ENCODE measurements at places on chromosomes 1 and 21. TPM values are rescaled to one million over a fixed set of nuclear protein-coding genes. Genes with fewer than 3 reads are reported as not detected.

- H3K27me3 ChIP-seq, result no peaks in the 10 kb centered on the region
- H3K27ac ChIP-seq, result no peak overlapping the region
- no peak overlapping the region for H3K4me3 ChIP-seq
- H3K4me1 ChIP-seq, result no peaks in the 10 kb centered on the region
Observed at GRCh38 chr1:5916572-5917280, 75.5 kb downstream of the NPHP4 start.

- H3K27me3 ChIP-seq, result no peaks in the 10 kb centered on the region
- peaks cover 9% of the 10 kb centered on the region for H3K4me1 ChIP-seq
- no peak overlapping the region for H3K4me3 ChIP-seq
- no peaks in the 10 kb centered on the region for H3K36me3 ChIP-seq
- H3K27ac ChIP-seq, result no peak overlapping the region
Observed at GRCh38 chr1:108000620-108001111, 35.7 kb upstream of the VAV3 start.

DNA sequence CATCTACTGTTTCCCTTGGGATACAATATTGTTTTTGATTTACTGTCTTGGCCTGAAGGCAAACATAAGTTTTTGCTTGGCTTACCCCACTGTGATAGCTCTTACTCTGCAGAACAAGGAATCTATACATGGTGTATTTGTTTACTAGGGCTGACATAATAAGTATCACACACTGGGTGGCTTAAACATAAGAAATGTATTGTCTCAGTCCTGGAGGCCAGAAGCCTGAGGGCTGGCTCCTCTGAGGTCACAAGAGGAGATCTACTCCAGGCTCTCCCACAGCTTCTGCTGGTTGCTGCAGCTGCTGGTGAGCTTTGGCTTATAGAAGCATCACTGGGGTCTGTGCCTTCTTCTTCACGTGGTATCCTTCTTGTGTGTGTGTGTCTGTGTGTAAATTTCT, 30.7 kb upstream of the IGSF5 start:
- no peaks in the 10 kb centered on the region for H3K36me3 ChIP-seq
- H3K4me1 ChIP-seq, result no peaks in the 10 kb centered on the region
- H3K27me3 ChIP-seq, result peaks cover 13% of the 10 kb centered on the region

- peak; percentile 34 for DNase-seq
- no peak overlapping the region for H3K27ac ChIP-seq
- H3K4me1 ChIP-seq, result no peaks in the 10 kb centered on the region
- peaks cover 28% of the 10 kb centered on the region for H3K27me3 ChIP-seq
- no peaks in the 10 kb centered on the region for H3K36me3 ChIP-seq
Observed at GRCh38 chr1:16727190-16728111, 12.9 kb upstream of the RNU1-4 start.

DNA sequence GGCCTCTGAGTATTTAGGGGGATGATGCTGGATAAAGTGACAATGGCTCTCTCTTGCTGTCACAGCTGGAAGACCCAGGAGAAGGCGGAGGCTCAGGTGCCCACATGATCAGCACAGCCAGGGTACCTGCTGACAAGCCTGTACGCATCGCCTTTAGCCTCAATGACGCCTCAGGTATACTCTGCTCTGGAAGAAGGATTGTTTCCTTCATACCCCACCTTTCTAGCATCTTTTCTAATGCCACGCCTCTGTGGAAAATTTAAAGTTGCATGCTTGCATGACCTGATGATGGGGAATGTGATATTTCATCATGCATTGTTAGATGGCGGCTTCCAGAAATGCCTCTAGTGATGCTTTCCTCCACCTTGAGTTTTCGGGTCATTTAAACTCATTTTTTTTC, 2.8 kb downstream of the MAP3K7CL start:
- no peak overlapping the region for H3K27ac ChIP-seq
- no peak for DNase-seq

DNA sequence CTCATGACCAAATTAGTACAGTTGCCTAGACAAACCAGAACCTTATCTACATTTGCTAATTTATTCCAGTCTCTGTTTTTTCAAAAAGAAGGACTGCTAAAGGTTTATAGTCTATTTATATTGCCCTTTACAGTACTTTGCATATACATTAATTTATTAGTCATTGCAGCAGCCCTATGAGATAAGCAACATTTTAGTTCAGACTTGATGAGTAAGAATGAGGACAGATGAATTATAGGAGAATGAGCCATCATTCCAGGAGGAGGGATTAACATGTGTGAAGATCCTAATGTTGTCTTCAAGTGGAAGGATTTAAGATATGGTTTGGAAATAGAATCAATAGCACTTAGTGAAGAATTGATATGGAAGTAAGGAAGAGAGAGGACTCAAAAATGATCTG, 152.4 kb downstream of the KCTD3 start:
- H3K4me3 ChIP-seq, result no peak overlapping the region
- no peaks in the 10 kb centered on the region for H3K4me1 ChIP-seq
- H3K36me3 ChIP-seq, result no peaks in the 10 kb centered on the region
- no peak for DNase-seq
- no peaks in the 10 kb centered on the region for H3K27me3 ChIP-seq
- no peak overlapping the region for H3K27ac ChIP-seq

DNA sequence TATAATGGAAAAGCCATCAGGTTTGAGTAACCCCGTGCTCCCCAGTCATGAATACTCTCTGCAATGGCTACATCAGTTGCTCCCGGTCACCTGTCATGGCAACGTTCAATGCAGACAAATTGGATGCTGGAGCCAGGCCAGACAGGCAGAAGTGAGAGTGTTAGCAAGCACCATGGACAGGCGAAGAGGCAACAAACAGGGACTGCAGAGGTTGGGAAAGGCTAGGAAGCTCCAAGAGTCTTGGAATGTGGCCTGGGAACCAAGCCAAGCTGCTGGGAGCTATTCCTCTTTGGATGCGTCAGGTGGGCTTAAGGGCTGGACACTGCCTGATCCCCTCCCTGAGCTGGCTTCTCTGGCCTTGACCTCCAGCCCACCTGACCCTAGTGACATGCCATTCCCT, 102.9 kb downstream of the ACTL8 start:
- peaks cover 23% of the 10 kb centered on the region for H3K27me3 ChIP-seq
- no peaks in the 10 kb centered on the region for H3K36me3 ChIP-seq
- no peaks in the 10 kb centered on the region for H3K4me1 ChIP-seq
- no peak overlapping the region for H3K4me3 ChIP-seq

- no peaks in the 10 kb centered on the region for H3K36me3 ChIP-seq
- H3K4me3 ChIP-seq, result no peak overlapping the region
- DNase-seq, result no peak
Observed at GRCh38 chr1:59819566-59820438, 5.1 kb downstream of the HOOK1 start.

DNA sequence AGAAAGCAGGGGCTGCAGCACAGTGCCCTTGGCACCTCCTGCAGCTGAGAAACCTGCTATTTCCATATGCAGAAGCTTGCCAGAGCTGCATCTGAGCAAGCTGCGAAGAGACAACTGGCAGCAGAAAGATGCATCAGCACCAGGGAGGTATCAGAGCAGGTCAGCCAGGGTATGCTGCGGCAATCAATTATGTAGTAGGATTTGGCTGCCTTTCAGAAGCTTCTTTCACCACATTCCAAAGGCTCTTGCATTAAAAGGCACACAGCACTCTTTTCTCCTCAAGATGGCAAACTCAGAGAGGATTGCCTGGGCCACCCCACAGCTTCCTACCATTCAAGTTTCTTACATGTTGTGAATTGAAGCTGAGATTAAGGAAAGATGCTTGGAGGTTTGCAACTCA, 47.6 kb upstream of the RAP1A start:
- H3K36me3 ChIP-seq, result no peaks in the 10 kb centered on the region
- H3K27me3 ChIP-seq, result no peaks in the 10 kb centered on the region
- no peak for DNase-seq
- H3K4me1 ChIP-seq, result peaks cover 39% of the 10 kb centered on the region
- H3K27ac ChIP-seq, result no peak overlapping the region

GRCh38 chr1:44606701-44607281, 67.5 kb downstream of the TMEM53 start:
- no peak overlapping the region for H3K4me3 ChIP-seq
- no peaks in the 10 kb centered on the region for H3K36me3 ChIP-seq
- DNase-seq, result no peak
- H3K27ac ChIP-seq, result no peak overlapping the region
- H3K27me3 ChIP-seq, result peaks cover 3% of the 10 kb centered on the region

DNA sequence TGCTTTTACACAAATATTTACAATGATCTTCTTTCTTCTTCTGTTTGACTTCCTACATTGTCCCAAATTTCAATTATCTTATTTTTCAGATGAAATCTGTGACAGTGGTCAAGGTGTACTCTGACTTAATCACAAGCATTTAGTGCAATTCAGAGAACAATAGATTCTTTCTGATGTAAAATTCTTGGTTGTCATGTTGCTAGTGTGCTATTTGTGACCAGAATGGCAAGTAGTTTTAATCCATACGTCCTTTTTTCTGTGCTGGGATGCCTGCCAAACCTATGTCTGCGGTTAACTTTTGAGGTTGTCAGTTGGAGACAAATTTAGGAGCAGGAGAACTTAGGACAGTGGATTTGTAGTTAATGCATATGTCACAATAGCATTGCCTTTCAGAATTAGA, 31.0 kb downstream of the NCAM2 start:
- H3K4me3 ChIP-seq, result no peak overlapping the region
- H3K4me1 ChIP-seq, result no peaks in the 10 kb centered on the region
- no peaks in the 10 kb centered on the region for H3K27me3 ChIP-seq
- H3K36me3 ChIP-seq, result no peaks in the 10 kb centered on the region
- H3K27ac ChIP-seq, result no peak overlapping the region
- DNase-seq, result no peak

The PHLDA3 gene
- 29.9 TPM for polyA plus RNA-seq

DNA sequence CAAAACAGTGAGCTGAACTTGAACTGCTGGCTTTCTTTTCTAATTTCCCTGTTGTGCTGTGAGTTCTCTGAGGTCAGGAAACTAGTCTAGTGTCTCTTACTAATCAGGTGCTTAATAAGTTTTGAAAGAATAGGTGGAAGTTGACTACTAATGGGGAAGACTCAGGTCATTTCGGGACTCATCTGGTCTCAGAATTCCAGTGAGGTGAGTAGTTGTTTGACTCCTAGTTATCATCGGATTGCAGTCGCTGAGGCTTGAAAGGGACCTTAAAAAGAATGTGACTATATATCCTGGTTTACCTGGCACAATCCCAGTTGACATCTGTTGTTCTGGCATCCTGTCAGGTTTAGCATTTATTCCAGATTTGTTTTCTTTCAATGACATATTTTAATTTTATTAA, 81.4 kb upstream of the SPAG17 start:
- no peaks in the 10 kb centered on the region for H3K4me1 ChIP-seq
- H3K27ac ChIP-seq, result no peak overlapping the region
- DNase-seq, result no peak
- H3K36me3 ChIP-seq, result no peaks in the 10 kb centered on the region
- no peak overlapping the region for H3K4me3 ChIP-seq

GRCh38 chr1:210385228-210385627, 56.5 kb downstream of the HHAT start:
- H3K4me1 ChIP-seq, result no peaks in the 10 kb centered on the region
- no peaks in the 10 kb centered on the region for H3K27me3 ChIP-seq
- no peak overlapping the region for H3K27ac ChIP-seq
- DNase-seq, result no peak

GRCh38 chr1:207902566-207902965, 8.4 kb downstream of the CD34 start:
- DNase-seq, result no peak
- H3K27ac ChIP-seq, result no peak overlapping the region
- H3K36me3 ChIP-seq, result no peaks in the 10 kb centered on the region
- no peaks in the 10 kb centered on the region for H3K27me3 ChIP-seq

The PLPP3 gene
- 37.3 TPM for polyA plus RNA-seq

GRCh38 chr1:67745875-67746698, 61.1 kb downstream of the GADD45A start:
- no peaks in the 10 kb centered on the region for H3K27me3 ChIP-seq
- peaks cover 47% of the 10 kb centered on the region for H3K4me1 ChIP-seq
- H3K36me3 ChIP-seq, result no peaks in the 10 kb centered on the region
- peak overlapping the region; percentile 88 for H3K27ac ChIP-seq
- DNase-seq, result no peak

DNA sequence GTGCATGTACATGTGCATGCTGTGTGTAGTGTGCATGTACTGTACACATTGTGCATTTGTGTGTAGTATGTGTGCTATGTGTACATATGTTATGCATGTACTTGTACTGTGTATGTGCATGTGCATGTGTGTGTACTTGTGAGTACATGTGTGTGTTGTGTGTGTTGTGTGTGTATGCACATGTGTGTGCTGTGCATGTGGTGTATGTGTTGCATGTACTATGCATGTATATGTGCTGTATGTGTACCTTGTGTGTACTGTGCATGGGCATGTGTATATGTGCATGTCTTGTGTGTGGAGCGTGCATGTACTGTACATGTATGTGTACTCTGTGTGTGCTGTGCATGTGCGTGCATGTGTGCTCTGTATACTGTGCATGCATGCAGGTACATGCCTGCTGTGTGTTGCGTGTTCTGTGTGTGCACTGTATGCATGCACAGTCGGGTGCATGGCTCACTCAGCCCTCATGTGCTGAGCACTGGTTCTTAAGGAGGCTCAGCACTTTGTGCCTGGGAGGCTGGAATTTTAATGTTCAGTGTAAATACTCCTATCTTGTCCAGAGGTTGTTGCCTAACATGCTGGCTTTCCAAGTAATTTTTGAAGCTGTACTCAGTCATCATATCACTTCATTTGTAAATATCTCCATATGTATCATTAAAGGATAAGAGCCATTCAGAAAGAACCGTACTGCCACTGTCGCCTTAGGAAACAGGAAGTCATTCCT, 32.3 kb downstream of the SNAP47 start:
- no peak overlapping the region for H3K4me3 ChIP-seq
- peaks cover 34% of the 10 kb centered on the region for H3K4me1 ChIP-seq
- H3K27ac ChIP-seq, result no peak overlapping the region
- no peak for DNase-seq
- peaks cover 83% of the 10 kb centered on the region for H3K36me3 ChIP-seq
- no peaks in the 10 kb centered on the region for H3K27me3 ChIP-seq

DNA sequence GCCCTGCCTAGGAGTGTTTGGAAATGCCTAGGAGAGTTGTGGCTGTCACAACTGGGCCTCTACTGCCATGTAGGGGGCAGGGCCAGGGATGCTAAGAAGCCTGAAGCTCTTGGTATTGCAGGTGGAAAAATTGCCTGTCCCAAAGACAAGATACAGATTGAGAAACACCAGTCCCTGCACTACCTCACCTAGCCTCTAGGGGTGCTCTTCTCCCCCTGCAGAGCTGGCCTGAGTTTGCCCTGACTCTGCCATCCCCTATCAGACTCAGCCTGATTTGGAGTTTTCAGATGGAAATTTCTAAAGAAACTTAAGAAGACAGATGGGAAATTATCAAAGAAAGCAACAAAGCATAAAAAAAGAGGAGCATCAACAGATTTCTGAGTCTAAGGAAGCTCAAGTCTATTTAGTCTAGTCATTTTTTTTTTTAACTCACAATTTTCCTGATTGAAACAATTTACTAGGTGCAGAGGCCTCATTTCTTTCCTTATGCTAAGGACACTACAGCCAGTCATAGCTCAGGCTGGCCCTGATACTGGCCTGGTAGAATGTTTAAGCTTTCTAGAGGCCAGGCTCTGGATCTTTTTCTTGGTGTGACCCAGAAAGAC, 61.4 kb upstream of the LRRN2 start:
- no peaks in the 10 kb centered on the region for H3K36me3 ChIP-seq
- no peaks in the 10 kb centered on the region for H3K27me3 ChIP-seq
- H3K4me1 ChIP-seq, result no peaks in the 10 kb centered on the region
- DNase-seq, result peak; percentile 63
- H3K4me3 ChIP-seq, result no peak overlapping the region

The TNFRSF9 gene
- polyA plus RNA-seq, result 0.06 TPM

- H3K36me3 ChIP-seq, result no peaks in the 10 kb centered on the region
- H3K4me1 ChIP-seq, result no peaks in the 10 kb centered on the region
- no peak overlapping the region for H3K4me3 ChIP-seq
- H3K27me3 ChIP-seq, result no peaks in the 10 kb centered on the region
- H3K27ac ChIP-seq, result no peak overlapping the region
Observed at GRCh38 chr1:112268408-112268807, 127.6 kb upstream of the CTTNBP2NL start.

Measured in stomach (tissue), 19 donors.